ENCODE measurements at places on chromosomes 6 and 20.
A peak's percentile ranks its signal among the peaks of the same experiment; 100 is the strongest.

GRCh38 chr6:118708055-118708454 lies 56.7 kb upstream of the CEP85L start:
- no peak for DNase-seq

DNA sequence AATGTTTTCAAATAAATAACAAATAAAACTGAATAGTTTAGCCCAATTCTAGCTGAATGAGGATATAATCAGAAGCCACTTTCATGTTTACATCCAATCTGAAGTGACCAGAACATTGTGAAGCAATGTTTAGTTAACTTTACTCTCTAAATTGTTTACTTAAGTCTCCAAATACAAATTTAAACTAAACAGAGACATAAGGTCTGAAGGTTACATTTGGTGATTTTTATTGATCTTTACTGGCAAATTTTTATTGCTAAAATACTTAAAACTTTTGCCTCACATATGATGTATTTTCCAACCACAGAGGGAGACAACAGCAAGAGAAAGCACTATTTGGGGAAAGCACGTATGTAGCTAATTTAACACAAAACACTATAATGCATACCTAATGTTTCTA lies 106.8 kb upstream of the THEMIS start:
- no peak for DNase-seq

DNA sequence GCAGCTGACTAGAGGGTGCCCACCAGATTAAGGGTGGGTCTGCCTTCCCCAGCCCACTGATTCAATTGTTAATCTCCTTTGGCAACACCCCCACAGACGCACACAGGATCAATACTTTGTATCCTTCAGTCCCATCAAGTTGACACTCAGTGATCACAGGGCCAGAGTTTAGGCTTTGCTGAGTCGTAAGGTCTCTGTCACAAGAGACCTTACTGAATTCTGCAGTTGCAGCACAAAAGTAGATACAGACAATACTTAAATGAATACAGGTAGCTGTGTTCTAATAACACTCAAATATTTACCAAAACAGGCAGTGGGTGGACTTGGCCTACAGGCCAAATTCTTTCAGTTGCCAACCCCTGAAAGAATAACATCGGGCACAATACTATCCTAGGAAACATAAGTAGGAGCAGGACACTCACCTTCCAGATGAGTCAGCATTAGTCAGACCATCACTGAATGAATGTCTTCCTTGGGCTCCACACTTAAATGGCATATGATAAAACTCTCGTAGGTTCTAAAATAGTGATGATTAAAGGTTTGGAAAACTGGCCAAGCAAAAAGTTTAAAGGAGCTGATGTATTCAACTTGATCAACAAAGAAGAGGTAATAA lies 190.0 kb downstream of the UBE3D start:
- DNase-seq, result no peak

GRCh38 chr6:57024321-57024720 lies 22.2 kb upstream of the KIAA1586 start:
- DNase-seq, result no peak

GRCh38 chr6:159953091-159953601 lies 15.7 kb upstream of the IGF2R start:
- DNase-seq, result no peak

GRCh38 chr6:3228771-3229565 lies 1.5 kb upstream of the TUBB2B start:
- peak; percentile 68 for DNase-seq

DNA sequence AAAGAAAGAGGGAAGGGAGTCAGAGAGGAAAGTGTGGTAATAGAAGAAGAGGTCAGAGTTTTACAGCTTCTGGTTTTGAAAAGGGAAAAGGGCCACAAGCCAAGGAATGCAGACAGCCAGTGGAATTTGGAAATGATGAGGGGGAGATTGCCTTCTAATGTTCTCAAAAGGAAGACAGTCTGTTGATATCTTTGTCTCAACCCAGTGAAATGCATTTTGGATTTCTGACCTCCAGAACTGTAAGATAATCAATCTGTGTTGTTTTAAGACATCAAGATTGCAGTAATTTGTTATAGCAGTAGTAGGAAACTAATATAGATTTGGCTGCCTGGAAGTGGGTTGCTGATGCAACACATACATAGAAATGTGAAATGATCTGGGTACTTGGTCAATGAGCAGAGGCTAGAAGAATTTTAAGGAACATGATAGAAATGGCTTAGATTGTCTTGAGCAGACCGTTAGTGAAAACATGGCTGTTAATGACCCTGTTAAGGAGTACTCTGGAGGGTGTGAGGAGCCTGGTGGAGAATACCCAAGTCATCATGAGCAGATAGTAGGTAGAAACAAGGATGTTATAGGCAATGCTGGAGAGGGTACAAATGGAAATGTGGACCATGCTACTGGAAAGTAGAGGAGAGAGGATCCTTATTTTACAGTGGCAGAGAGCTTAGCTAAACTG lies 255.8 kb upstream of the RAB32 start:
- DNase-seq, result no peak

GRCh38 chr6:156068881-156069280 lies 613.2 kb upstream of the NOX3 start:
- DNase-seq, result no peak

DNA sequence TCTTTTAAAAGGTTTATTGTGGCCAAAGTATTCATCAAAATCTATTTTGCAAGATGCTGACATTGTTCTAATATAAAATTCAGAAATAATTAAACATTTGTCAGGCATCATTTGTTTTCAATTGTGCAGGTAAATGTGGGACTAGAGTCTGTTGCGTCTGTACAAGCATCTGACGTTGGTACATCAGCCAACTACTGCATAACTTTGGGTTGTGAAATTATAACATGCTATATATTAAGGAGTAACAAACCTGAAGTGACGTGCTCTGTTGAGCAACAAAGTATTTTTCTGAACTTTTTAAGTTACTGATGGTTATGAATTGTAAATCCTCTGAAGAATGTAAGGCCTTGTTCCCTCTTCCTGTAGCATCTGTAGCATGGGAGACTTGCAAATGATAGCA lies 66.0 kb downstream of the RNF182 start:
- DNase-seq, result no peak
